ENCODE measurements at places on chromosomes 6 and 20. TPM values are rescaled to one million over a fixed set of nuclear protein-coding genes. Genes with fewer than 3 reads are reported as not detected.

DNA sequence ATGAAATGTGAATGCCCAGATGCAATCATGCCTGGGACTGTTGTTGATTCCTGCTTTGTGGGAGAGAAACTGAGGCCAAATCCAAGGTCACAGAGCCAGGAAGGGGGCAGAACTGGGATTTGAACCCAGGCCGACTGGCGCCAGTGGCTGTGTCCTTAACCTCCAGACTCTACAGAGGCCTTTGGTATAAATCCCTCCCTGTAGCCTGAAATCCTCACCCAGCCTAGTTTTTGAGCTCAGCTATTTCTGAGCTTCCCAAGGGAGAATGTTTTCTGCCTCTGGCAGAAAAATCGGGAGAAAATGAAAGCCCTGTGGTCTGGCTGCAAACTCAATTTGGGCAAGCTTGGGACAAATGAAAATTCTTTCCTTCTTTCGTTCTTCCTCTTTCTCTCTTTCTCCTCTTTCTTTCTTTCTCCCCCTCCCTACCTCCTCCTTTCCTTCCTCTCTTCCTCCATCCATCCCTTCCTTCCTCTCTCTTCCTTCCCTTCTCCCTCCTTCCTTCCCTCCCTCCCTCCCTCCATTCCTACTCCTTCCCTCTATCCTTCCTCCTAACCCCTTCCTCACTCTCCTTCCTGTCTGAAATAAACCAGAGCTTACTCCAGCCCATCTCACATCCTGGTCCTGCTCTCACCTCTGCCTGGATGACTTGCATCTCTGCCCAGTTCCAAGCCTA, 34.9 kb downstream of the SNAI1 start:
- no peak for DNase-seq

Gene NRSN1
- not detected for total RNA-seq

DNA sequence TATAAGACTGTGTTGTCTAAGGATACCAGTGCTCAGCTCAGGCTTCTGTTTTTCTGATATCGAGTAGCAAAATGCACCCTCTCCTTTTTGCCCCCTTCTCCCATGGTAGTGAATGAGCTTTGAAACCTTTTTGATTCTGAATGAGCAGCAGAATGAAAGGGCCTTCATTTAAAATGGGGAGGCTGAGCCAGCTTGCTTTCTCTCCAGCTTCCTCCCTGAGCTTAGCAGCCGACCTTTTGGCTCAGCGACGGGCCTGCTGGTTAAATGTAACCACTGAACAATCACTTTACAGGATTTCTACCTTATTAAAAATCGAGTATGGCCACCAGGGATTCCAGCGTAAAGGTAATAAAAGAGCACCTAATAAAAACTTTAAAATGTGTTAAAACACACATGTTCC, 133.7 kb upstream of the SPACA1 start:
- no peak for DNase-seq

DNA sequence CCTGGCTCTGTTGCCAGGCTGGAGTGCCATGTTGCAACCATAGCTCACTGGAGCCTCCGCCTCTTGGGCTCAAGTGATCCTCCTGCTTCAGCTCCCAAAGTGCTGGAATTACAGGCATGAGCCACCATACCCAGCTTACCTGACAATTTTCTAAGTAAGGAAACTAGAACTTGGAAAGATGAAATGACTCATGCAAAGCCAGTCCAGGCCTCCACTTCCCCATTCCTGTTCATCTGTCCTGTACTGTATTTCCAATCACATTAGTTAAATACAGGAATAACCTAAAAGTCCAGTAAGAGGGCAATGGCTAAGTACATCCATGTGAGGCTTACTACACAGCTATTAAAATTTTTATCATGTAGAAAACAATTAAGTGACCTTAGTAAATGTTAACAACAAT, 8.3 kb upstream of the ADGB start:
- DNase-seq, result no peak

Gene HDGFL1
- not detected for total RNA-seq

Gene COL11A2
- total RNA-seq, result 0.38 TPM

- no peak for DNase-seq
Measured at GRCh38 chr6:127921982-127922381, 21.1 kb upstream of the THEMIS start.

Gene LYRM2
- total RNA-seq, result 25.7 TPM

GRCh38 chr6:46217671-46218131, 46.9 kb upstream of the ENPP5 start:
- no peak for DNase-seq

Gene PRSS16
- 1.6 TPM for total RNA-seq

DNA sequence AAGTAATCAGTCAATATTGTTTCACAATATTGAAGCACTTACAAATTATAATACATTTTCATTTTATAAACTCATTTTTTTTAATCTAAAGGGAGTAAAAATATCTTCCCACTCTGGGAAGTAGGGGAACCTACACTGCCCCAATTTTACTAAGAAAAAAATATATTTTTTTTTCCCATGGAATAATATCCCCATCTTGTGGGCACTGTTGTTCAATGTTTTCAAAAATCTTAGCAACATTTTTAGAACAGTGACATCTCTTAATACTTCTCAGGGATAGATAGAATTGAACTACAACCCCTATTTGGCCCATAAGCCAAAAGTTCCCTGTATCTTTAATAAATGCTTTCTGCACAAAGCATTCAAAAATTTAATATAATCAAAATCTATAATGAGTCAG, 42.9 kb downstream of the ARHGAP18 start:
- DNase-seq, result no peak

DNA sequence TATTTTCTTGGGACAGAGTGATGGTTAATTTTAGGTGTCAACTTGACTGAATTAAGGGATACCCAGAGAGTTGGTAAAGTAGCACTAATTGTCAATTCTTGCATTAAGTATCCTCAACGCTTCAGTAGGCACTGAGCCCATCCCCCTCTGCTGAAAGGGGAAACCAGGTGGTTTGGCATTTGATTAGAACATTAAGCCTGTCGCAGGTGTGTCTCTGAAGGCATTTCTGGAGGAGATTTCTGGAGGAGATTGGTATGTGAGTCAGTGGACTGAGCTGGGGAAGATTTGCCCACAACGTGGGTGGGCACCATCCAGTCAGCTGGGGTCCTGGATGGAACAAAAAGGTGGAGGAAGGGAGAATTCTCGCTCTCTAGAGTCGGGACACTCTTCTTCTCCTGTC, 119.8 kb downstream of the RFX6 start:
- DNase-seq, result no peak

DNA sequence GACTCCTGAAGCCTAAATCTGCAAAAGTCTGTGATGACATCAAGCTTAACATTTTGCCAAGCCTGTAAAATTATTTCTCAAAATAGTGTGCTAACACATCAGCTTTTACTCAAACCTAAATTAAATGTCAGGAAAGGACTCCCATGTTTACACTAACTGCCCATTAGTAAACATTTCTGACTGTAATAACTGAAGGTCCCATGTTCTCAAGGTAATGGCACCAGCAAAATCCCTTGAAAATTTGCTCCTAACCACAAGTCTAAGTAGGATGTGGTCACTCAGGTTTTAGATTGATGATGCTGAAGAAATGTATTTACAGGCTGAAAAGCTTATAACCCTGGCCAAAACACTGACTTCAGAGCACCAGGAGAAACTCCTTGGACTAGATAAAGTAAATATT, 33.0 kb downstream of the BACH2 start:
- no peak for DNase-seq

Gene PNPLA1
- total RNA-seq, result not detected

DNA sequence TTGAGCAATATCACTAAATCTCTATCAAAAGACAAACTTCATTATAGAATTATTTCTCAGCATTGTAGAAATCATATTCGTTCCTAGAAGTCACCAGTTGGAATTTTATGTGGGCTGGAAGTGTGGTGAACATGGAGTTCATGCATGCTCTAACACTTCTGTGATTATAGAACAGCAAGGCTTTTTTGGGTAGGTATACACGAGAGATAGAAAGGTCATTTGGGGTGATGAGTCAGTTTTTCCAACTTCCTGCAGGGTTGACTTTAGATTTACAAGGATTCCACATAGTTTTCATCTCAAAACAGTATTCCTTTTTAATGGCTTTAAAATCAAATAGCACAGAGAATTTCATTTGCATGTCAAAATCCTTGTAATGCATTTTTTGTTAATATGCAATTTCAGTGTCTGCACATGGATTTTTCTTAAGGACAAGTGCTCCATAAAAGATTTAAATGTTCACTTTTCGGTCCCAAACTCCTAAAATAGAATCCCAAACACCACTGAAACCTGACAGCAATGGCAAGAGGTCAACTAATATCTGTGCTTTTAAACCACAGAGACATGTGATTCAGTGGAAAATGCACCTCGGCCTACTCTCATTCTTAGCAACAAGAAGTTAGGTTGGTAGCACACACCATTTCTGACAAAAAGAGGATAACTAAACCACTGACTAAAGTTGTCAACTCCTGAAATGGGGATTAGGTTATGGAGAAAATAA, 211.0 kb downstream of the MOXD1 start:
- DNase-seq, result no peak

- DNase-seq, result no peak
Measured at GRCh38 chr20:50805349-50805684, 10.5 kb downstream of the BCAS4 start.

Gene OR12D3
- not detected for total RNA-seq

GRCh38 chr6:85685713-85686112, 43.0 kb upstream of the SYNCRIP start:
- DNase-seq, result no peak

GRCh38 chr6:20837189-20837588, 302.9 kb downstream of the CDKAL1 start:
- no peak for DNase-seq

DNA sequence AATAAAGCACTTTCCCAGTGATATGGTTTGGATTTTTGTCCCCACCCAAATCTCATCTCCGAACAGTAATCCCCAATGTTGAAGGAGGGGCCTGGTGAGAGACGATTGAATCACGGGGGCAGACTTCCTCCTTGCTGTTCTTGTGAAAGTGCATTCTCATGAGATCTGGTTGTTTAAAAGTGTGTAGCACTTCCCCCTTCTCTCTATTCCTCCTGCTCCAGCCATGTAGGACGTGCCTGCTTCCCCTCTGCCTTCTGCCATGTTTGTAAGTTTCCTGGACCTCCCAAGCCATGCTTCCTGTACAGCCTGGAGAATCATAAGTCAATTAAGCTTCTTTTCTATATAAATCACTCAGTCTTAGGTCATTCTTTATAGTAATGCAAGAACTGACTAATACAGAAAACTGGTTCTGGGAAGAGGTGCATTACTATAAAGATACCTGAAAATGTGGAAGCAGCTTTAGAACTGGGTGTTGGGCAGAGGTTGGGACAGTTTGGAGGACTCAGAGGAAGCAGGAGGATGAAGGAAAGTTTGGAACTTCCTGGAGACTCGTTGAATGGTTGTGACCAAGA, 7.4 kb downstream of the EPM2A start:
- no peak for DNase-seq

DNA sequence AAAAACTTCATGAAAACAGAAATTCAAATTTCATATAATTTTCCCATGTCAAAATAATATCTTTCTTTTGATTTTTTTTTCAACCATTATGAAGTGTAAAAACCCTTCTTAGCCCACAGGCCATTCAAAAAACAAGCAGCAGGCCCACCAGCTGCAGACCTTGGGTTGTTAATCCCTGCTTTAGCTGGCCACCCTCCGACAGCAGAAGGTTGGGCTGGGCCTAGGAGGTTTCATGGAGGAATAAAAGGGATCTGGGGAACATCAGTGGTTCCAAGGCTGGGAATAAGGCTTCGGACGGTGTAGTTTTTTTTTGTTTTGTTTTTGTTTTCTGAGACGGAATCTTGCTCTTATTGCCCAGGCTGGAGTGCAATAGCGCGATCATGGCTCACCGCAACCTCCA, 3.6 kb upstream of the HSP90AB1 start:
- no peak for DNase-seq

Gene TSBP1
- total RNA-seq, result not detected

Gene RGS19
- total RNA-seq, result 14.1 TPM

Gene NHLRC1
- 4.5 TPM for total RNA-seq

DNA sequence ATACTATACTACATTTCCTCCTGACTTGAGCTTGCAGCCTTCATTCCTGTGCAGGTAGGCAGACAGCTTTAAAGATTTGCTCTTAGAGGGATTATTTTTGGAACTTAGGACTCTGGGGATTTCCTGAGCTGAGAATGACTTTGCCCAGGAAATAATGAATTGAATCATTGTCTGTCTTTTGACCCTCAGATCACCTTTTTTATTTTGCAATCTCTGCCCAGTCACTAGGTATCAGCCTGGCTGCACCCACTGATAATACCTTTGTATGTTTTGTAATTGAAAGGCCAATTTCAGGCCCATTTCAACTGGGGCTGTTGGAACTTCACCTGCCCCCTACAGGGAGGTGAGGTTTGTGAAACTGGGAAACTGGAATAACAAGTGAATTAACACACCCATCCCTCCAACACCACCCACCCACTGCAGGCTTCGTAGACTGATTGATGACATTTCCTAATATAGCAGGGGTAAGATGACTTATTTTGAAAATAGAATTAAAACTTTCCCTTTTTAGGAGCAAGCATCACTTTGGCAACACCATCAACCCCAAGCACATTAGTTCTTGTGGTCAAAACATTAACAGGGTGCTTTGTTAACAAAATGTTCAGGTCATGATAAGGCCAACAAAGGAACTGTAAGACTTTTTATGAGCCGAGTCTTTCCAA, 157.1 kb upstream of the CENPW start:
- DNase-seq, result peak; percentile 45

DNA sequence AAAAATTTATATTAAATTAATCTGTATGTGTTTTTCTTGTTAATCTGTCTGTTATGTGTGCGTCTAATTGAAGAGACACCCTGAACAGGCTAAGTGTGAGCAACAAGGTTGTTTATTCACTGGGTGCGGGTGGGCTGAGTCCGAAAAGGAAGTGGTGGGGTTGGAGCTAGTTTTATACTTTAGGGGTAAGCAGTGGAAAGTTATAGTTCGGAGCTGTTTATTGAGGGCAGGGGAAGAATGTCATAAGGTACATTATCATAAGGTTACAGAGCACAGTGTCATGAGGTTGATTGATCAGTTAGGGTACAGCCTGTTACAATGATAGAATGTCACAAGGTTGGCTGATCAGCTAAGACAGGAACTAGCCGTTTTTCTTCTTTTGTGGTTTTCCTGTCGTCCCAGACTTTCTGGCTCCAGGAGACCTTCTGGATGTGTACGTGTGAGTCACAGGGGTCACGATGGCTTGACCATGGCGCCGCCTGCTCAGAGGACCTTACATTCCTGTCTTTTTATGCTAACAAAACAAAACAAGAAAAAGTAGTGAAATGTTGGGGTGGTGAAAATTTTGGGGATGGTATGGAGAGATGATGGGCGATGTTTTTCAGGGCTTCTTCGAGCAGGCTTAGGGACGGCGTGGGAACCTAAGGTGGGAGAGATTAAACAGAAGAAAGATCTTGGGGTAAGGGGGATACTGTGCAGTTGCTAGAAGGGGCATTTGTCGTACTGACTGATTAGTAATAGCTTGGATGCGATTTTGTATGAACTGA, 754.0 kb upstream of the ADGRB3 start:
- DNase-seq, result no peak

- DNase-seq, result no peak
Measured at GRCh38 chr6:82865461-82865860, 200.2 kb downstream of the UBE3D start.

- no peak for DNase-seq
Measured at GRCh38 chr6:38179300-38179699, 359.8 kb downstream of the ZFAND3 start.

GRCh38 chr6:77030929-77031674, 432.2 kb downstream of the HTR1B start:
- peak; percentile 37 for DNase-seq
